Cerebellum (tissue), 4 donors: ENCODE measurements at places on chromosomes 5 and 9. TPM values are rescaled to one million over a fixed set of nuclear protein-coding genes. Genes with fewer than 3 reads are reported as not detected.

PDE6A gene
- not detected for total RNA-seq

OR1N2 gene
- total RNA-seq: not detected

DNA sequence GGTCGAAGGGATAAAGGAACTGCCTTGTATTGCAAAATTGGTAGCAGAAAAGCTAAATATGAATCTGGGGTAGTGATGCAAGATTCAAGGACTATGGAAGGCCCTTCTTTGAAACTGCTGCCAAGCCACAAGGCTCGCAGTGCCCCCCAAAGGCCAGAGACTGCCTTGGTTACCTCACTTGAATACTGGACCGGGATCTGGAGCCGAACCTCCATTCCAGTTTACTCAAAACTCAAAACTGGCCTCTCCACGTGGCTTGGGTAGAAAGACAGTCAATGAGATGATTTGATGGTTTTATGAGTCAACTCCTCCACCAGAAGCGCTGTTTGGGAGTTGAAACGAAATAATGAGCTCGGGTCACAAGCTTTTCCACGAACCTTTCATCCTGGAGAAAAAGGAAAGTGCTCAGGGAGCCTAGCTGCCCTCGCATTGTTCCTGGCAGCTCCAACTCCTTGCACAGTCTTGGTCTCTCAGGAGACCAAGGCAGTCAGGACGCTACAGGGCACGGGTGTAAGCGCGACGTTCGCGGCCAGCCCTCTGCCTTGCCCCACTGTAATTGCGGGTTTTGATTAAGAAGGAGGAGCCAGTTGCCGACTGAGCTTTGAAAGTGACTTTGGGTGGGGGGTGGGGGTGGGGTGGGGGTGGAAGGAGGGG, 2.8 kb downstream of the ST8SIA4 start:
- no peak for DNase-seq

SPINK4 gene
- total RNA-seq: not detected

DNA sequence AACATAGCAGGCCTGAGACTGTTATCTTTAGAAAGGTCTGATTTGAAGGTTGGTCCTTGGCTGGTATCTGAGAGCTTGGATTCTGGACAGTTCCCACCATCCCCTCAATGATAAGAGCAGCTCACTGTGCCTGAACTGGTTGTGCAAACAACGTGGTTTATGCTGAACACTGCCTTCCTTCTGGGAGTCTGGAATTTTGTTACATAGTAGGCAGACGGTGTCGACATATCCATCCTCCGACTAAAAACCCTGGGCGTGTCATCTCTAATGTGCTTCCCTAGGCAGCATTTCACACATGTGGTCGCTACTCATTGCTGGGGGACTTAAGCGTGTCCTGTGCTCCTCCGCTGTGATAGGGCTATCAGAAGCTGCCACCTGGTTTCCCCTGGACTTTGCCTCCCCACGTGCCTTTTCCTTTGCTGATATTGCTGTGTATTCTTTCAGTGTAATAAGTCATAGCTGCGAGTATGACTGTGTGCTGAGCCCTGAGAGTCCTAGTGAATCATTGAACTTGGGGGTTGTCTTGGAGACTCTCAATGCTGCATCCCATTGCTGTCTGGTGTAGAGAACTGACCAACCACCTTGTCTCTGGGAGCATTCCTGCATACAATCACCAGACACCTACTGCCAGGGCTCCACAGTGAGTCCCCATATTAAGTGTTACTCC, 119.1 kb upstream of the TBC1D2 start:
- no peak for DNase-seq

FST gene
- 12.4 TPM for total RNA-seq

DNA sequence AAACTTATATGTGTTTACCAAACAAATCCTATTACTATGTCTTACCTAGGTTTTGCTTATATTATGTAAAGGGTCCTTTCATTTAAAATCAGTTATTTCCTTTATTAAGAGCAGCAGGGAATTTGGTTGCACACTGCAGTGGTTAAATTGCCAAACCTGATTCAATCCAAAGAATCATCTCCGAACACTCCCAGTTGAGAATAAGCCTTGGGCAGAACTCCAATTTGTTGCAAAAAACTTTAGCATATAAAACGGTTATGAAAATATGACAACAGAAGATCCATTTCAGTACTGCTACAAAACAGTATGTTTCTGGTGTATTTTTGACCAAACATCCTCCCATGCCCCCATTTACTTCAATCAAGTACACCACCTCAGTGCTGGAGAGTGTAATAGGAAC, 587.0 kb upstream of the GRAMD2B start:
- no peak for DNase-seq

KIAA0825 gene
- 25.2 TPM for total RNA-seq
